ENCODE measurements at places on chromosomes 1 and 21. TPM values are rescaled to one million over a fixed set of nuclear protein-coding genes. Genes with fewer than 3 reads are reported as not detected.

- DNase-seq = peak; percentile 78
- H3K27ac ChIP-seq = peak overlapping the region; percentile 60
- H3K36me3 ChIP-seq = no peaks in the 10 kb centered on the region
- no peaks in the 10 kb centered on the region for H3K27me3 ChIP-seq
- no peaks in the 10 kb centered on the region for H3K4me1 ChIP-seq
Measured at GRCh38 chr1:235902677-235903542, 36.2 kb upstream of the LYST start.

- H3K27me3 ChIP-seq = no peaks in the 10 kb centered on the region
- peak overlapping the region; percentile 99 for H3K27ac ChIP-seq
Measured at GRCh38 chr21:39314143-39315027, 953 bp upstream of the BRWD1 start.

DNA sequence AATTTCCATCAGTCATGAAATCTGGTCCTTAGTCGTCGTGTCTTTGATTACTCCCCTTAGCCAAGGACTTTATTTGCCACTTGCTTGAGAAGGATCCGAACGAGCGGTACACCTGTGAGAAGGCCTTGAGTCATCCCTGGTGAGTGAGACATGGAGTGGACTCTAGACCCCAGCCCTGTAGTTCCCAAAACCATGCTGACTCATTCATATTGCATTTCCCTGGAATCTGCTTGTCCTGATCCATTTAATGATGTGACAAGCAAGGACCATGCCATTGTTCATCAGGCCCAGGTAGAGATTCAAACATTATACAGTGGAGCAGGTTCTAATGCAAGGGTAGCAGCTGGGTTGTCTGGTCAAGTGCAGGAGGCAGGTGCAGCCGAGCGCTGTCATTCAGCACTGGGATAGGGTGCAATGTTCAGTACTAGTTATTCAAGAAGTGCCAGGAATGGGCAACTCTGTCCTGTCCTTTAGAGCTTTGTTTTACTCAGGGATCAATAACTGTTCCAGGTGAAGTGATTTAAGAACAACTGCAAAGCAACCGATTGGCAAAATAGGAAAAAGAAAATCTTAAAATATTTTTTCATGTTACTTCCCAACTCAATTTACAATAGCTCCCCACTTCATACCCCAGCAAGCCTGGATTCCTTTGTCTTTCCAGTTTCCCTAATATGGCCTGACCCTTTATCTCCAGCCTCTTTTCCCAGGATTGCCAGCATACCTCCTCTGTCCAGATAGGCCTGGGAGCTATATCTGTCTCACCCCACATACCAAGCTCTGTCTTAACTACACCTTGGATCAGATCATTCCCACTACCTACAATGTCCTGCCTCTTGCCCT is 26.5 kb downstream of the CAMK1G start:
- no peaks in the 10 kb centered on the region for H3K4me1 ChIP-seq
- H3K4me3 ChIP-seq = no peak overlapping the region
- H3K36me3 ChIP-seq = no peaks in the 10 kb centered on the region
- no peak overlapping the region for H3K27ac ChIP-seq
- H3K27me3 ChIP-seq = no peaks in the 10 kb centered on the region

DNA sequence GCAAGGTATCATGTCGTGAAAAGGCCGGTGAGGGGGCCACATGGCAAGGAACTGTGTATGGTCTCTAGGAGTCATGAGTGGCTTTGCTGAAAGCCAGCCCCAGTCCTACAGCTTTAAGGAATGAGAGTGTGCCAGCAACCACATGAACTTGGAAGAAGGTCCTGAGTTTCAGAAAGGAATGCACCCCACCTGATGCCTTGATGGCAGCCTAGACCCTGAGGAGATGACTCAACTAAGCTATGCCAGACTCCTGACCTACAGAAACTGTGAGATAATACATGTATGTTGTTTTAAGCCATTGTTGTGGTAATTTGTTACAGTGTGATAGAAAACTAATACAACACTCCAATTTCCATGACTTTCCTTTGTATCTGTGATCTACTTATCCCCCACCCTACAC is 33.5 kb upstream of the AKT3 start:
- no peak overlapping the region for H3K4me3 ChIP-seq
- no peaks in the 10 kb centered on the region for H3K4me1 ChIP-seq
- H3K27me3 ChIP-seq = no peaks in the 10 kb centered on the region
- no peak overlapping the region for H3K27ac ChIP-seq
- no peaks in the 10 kb centered on the region for H3K36me3 ChIP-seq

DNA sequence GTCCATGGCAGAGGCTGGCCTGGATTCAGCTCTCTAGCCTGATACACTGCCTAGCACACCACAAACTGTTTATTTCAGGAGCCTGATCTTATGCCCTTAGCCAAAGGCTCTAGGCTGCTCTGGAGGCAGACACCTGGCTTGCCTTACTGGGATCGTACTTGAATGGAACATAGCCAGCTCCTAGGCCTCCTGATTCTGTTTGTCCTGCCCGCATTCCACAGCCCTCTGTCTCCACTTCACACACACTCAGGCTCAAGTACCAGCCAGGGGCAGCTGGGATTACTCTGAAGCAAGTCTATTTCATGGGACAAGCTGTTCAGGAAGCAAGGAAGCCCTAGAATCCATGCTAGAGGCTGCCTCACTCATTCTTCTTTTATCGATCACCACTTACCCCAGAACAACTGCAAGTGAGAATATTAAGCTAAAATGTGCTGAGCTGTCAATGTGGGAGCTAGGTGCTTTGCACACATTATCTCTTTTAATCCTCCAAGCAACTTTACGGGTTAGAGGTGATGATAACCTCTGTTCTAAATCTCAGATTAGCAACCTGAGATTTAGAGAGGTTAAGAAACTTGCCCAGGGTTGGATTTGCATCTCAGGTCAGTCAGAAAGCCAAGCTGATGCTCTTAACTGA is 31.1 kb upstream of the CYP4B1 start:
- H3K4me1 ChIP-seq = no peaks in the 10 kb centered on the region
- no peak for DNase-seq
- H3K27ac ChIP-seq = no peak overlapping the region
- no peaks in the 10 kb centered on the region for H3K36me3 ChIP-seq
- H3K4me3 ChIP-seq = no peak overlapping the region

DNA sequence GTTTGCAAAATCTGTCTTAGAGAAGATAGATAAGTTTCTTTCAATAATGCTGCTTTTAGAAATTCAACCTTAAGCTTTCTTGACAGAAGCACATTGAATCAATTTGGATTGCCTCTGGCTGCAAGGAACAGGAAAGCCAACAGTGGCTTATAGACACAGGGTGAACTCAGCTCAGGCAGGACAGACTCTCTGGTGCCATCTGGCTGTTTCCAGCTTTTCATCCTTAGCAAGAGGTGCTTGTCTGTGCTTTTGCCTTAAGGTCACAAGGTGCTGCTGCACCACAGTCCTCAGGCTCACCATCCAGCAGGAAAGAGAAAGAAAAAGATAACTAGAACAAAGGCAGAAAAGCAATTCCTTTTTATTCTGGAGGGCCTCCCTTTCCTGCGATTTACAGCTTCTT is 93.7 kb upstream of the ETS2 start:
- no peak overlapping the region for H3K4me3 ChIP-seq
- H3K27me3 ChIP-seq = peaks cover 7% of the 10 kb centered on the region
- DNase-seq = no peak

GRCh38 chr1:248688527-248689298 is 13.9 kb downstream of the OR14I1 start:
- no peaks in the 10 kb centered on the region for H3K4me1 ChIP-seq
- H3K27ac ChIP-seq = no peak overlapping the region
- no peak for DNase-seq
- H3K36me3 ChIP-seq = no peaks in the 10 kb centered on the region
- no peak overlapping the region for H3K4me3 ChIP-seq

- no peaks in the 10 kb centered on the region for H3K36me3 ChIP-seq
- H3K27ac ChIP-seq = no peak overlapping the region
- no peaks in the 10 kb centered on the region for H3K27me3 ChIP-seq
- peaks cover 5% of the 10 kb centered on the region for H3K4me1 ChIP-seq
- no peak overlapping the region for H3K4me3 ChIP-seq
Measured at GRCh38 chr1:40927781-40928180, 51.7 kb upstream of the CTPS1 start.

GRCh38 chr1:154765970-154766369 is 104.1 kb downstream of the KCNN3 start:
- no peaks in the 10 kb centered on the region for H3K36me3 ChIP-seq
- H3K27ac ChIP-seq = no peak overlapping the region
- DNase-seq = peak; percentile 46
- no peak overlapping the region for H3K4me3 ChIP-seq
- H3K4me1 ChIP-seq = peaks cover 19% of the 10 kb centered on the region

DNA sequence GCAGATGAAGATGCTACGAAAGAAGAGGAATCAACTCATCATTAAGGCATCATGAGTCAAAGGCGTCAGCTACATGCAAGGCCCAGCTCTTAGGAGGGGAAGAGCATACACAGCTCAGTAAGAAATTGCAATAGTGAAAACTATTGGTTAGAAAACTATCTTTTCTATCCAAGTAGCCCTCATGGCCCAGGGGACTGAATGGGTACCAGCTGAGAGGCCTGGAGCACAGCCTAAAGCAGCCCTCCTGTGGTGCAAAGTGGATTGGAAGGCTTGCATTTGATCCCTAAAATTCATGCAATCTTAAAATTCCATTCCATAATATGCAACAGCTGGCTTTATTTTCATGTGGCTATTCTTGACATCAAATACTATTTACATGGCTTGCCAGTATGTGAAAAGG is 251.8 kb upstream of the USP24 start:
- H3K36me3 ChIP-seq = no peaks in the 10 kb centered on the region
- peaks cover 9% of the 10 kb centered on the region for H3K4me1 ChIP-seq
- no peak for DNase-seq
- H3K4me3 ChIP-seq = no peak overlapping the region
- H3K27me3 ChIP-seq = no peaks in the 10 kb centered on the region

DNA sequence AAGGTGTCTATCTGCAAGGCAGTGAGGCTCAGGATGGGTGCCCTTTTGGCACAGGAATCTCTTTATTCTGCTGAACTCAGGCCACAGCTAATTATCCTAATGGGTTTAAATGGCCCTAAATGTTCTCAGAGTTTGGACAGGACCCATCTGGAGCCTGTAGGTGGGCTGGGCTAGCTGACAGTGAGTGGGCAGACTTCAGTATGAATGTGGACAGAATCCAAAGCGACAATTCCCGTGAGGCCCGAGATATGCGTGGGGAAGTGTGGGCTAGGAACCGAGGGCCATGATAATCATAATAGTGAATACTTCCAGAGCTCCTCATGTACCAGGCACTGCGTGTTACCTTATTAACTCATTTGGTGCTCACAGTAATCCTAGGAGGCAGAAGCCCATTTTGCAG is 165.3 kb downstream of the GRIK3 start:
- no peak for DNase-seq
- H3K4me1 ChIP-seq = no peaks in the 10 kb centered on the region
- H3K27me3 ChIP-seq = peaks cover 10% of the 10 kb centered on the region
- no peak overlapping the region for H3K4me3 ChIP-seq
- no peaks in the 10 kb centered on the region for H3K36me3 ChIP-seq
- no peak overlapping the region for H3K27ac ChIP-seq

DNA sequence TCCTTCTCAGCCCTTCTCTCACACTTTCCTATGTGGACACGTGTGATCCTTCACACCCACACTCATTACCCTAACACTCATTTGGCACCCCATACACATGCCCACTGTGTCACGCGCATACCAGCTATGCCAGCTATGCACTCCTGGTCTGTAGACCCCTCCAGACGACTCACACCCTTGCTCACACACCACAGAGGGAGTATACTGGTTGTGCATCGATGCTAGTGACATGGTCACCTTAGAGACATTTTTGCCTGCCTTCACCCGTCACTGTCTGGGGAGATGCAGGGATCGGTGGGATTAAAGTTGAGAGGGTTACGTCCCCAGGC is 8.3 kb upstream of the PPM1J start:
- no peak for DNase-seq
- H3K36me3 ChIP-seq = no peaks in the 10 kb centered on the region
- H3K27me3 ChIP-seq = no peaks in the 10 kb centered on the region

DNA sequence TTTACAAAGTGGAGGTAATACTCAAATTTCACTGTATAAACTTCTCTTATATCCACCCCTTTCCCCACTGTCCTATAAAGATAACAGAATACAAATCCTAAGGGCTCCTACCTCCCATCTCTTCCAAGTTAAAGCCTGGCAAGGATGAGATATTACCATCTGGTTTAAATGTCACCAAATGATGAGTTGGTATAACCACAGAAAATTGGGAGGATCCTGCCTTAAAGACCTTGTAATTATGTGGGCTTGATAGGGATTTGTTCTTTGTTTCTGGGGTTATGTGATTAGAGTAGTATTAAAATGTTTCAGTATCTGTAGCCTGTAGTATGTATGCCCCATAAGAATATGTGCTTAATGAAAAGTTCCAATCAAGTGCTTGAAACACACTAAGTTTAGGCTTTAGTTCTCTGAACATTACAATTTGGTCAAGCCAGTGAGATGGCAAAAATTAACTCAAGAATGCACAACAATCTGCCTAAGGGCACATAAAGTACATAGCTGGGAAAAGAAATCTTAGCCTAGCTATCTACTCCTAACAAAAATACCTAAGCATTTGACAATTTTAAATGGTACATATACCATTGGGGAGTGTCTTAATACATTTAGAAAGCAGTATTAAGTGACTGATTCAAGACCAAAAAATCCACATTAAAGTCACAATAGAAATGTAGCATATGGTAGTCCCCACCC is 14.0 kb downstream of the KDM5B start:
- no peak for DNase-seq
- no peaks in the 10 kb centered on the region for H3K36me3 ChIP-seq
- no peaks in the 10 kb centered on the region for H3K27me3 ChIP-seq

DNA sequence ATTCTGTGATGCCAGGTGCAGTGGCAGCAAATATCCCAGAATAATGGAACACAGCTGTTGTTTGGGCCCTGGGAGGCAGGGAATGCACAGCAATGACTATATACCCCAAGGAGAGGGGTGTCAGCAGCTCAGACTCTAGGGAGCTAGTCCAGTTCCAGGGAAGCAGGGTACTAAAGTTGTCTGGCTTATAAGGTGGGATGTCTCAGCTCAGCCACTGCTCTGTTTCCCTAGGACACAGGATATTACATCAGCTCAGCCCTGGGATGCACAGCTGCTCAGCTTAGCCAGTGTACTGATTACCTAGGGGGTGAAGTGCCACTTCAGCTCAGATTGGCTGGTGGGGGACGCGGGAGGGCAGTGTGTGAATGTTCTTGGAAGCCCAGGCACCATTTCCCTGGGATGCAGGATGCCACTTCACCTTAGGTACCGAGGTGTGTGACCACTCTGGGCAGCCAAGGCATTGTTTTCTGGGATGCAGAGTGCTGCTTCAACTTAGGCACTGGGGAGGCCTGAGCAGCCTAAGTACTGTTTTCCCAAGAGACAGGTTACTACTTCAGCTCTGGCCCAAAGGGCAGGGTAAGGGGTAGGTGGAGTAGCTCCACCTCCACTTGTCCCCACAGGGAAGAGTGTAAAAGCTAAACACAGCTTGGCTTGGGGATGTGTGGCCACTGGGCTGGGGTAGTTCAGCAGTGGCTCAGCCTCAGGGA is 59.4 kb downstream of the DIPK1A start:
- DNase-seq = no peak
- no peak overlapping the region for H3K27ac ChIP-seq
- no peak overlapping the region for H3K4me3 ChIP-seq
- no peaks in the 10 kb centered on the region for H3K27me3 ChIP-seq
- no peaks in the 10 kb centered on the region for H3K36me3 ChIP-seq

GRCh38 chr1:26521669-26522030 is 7.9 kb upstream of the RPS6KA1 start:
- no peak overlapping the region for H3K27ac ChIP-seq
- no peaks in the 10 kb centered on the region for H3K4me1 ChIP-seq
- no peak overlapping the region for H3K4me3 ChIP-seq
- DNase-seq = no peak
- H3K36me3 ChIP-seq = no peaks in the 10 kb centered on the region

The INSRR gene
- total RNA-seq = not detected

The WNT4 gene
- total RNA-seq = 0.28 TPM

The PDE4B gene
- 17.2 TPM for total RNA-seq

The LORICRIN gene
- not detected for total RNA-seq

The CFHR4 gene
- not detected for total RNA-seq

The PIAS3 gene
- 21.1 TPM for total RNA-seq

The TAS1R1 gene
- total RNA-seq = not detected

Measured in sigmoid colon (tissue), 7 donors.